ENCODE measurements at places on chromosomes 6 and 20.

- no peak for DNase-seq
Observed at GRCh38 chr6:118387921-118388701, 160.0 kb upstream of the PLN start.

DNA sequence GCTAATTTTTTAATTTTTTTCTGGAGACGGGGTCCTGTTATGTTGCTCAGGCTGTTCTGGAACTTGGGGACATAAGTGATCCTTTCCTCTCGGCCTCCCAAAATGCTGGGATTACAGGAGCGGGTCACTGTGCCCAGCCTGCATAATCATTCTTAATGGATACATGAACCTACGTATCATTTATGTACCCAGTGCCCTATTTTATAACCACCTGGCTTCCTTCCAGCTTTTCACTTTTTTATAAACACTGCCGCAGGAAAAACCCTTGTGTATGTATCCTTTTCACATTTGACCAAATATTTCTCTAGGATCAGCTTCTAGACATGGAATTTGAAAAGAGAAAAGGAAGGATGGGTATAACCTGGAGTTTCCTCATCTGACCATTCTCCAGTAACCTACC, 85.6 kb upstream of the RIN2 start:
- DNase-seq, result no peak

- peak; percentile 47 for DNase-seq
Observed at GRCh38 chr20:41643504-41643938, 25.3 kb upstream of the CHD6 start.

DNA sequence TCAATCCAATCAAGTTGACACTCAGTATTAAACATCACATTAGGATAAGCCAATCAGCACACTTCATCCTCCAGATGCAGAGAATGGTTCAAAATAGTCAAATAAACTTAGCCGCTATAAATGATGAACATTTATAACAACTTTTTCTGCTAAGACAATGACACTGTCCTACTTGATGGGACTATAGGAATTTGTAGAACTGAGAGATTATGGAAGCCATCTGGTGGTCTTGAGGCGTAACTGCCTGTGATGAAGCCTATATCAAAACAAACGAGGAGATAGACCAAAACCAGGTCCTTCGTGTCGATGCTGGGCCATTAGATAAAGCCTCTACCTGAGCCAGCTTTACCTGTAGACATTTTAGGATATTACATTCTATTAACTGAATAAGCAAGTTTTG, 631.1 kb downstream of the COL12A1 start:
- no peak for DNase-seq

Measured in aorta (tissue), 5 donors.